ENCODE measurements at places on chromosomes 4 and X.

- no peak for DNase-seq
Observed at GRCh38 chr4:102535398-102536082, 34.4 kb downstream of the NFKB1 start.

DNA sequence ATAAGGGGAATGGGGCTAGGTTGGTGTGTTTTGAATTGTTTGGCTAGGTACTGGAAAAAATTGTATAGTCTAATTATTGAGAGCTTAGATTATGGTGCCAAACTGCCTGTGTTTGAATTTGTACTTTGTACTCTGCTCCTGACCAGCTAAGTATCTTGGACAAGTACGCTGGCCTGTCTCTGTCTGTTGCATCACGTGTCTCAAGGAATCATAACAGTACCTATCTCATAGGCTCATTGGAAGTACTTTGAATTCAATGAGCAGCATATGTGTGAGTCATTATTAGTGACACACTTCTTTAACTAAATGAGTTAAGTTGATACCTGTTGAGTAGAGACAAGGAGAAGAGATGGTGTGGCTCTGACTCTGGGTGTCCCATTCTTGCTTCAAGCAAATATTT is 69.5 kb upstream of the MND1 start:
- DNase-seq = no peak

DNA sequence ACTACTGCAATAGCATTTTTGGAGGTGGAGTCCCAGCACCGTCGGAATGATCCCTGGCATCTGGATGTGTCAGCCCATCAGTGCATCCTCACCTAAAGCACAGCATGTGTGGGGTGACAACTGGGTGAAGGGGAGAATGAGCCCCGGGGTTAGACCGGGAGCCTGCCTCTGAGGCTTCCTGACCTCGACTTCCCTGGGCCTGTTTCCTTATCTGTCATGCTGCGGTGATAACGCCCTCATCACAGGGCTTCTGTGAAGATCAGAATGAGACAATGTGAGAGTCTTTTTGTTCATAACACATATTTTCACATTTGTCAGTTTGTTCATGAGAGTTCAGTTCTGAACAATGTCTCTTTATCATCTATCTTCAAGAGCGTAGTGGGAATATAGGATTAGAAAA is 31.1 kb upstream of the PDLIM3 start:
- no peak for DNase-seq

GRCh38 chr4:56958111-56958517 is 19.3 kb downstream of the NOA1 start:
- peak; percentile 94 for DNase-seq

DNA sequence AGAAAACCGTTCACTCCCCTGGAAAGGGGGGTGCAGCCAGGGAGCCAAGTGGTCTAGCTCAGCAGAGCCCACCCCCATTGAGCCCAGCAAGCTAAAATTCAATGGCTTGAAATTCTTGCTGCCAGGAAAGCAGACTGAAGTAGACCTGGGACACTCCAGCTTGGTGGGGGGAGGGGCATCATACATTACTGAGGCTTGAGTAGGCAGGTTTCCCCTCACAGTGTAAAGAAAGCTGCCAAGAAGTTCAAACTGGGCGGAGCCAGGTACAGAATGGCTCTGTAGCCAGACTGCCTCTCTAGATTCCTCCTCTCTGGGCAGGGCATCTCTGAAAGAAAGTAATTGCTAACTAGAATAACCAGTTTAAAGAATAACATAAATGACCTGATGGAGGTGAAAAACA is 372.3 kb upstream of the F9 start:
- no peak for DNase-seq

DNA sequence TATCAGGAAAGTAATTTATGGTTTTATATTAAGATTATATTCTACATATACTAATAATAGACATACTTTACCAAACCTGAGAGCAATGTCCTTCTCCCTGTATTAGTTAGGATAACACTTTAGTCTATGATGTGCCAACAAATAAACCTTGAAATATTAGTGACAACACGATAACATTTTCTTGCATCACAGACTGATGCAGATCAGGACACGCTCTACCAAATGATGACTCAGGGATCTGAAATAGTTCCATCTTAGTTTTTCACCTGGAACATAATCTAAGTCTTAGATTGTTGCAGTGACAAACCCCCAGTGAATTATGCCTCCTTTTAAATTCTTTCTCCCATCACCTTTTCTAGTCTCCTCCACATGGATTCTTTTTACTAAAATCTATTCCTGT is 214.2 kb downstream of the CLCN4 start:
- DNase-seq = no peak

- DNase-seq = no peak
Observed at GRCh38 chr4:159273141-159273438, 170.2 kb downstream of the RAPGEF2 start.

DNA sequence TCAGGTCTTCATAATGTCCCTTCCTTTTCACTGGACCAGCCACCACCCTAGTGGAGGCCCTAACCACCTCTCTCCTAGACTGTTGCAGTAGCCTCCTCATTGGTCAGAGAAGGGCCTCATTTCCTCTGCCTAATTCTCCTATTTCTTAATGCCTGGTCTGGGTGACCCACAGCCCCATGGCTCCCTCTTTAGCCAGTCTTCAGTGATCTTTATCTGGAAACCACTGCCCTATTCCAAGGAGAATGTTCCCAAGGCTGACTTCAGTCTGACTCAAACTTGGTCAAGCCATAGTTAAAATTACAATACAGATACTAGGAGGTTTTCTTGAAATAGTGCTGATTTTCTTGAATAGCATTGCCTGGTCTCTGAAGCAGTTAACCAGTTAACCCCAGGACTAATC is 53.6 kb upstream of the PRPS1 start:
- DNase-seq = no peak

- DNase-seq = no peak
Observed at GRCh38 chr4:175504318-175504717, 307.7 kb downstream of the GPM6A start.

GRCh38 chr4:183330841-183331240 is 8.6 kb upstream of the CLDN24 start:
- DNase-seq = no peak

- DNase-seq = no peak
Observed at GRCh38 chr4:85883180-85883579, 408.2 kb downstream of the ARHGAP24 start.

DNA sequence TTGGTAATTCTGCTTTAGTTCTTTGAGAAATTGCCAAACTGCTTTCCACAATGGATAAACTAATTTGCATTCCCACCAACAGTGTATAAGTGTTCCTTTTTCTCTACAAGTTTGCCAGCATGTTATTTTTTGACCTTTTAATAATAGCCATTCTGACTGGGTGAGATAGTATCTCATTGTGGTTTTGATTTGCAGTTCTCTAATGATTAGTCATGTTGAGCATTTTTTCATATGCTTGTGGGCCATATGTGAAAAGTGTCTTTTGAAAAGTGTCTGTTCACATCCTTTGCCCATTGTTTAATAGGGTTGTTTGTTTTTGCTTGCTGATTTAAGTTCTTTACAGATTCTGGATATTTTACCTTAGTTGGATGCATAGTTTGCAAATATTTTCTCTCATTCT is 25.9 kb downstream of the ENPEP start:
- no peak for DNase-seq

- no peak for DNase-seq
Observed at GRCh38 chr4:36320117-36320896, 38.9 kb downstream of the DTHD1 start.

DNA sequence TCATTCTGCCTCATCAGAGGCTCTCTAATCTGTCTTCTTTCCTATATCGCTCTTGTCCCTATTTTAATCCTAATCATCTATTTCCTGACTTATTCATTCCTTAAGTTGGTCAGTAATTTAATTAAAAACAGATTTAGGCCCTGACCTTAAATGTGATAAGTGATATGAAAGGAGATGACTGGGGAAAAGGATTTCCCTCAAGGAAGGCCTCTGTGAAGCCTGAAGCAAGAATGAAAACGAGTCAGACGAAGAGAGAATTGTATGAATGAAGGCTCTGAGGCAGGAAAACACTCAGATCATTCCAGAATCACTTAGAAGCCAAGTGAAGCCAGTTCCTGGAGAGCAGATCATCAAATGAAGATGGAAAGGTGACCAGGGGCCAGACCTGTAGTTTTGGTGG is 22.1 kb downstream of the PKD2 start:
- no peak for DNase-seq

DNA sequence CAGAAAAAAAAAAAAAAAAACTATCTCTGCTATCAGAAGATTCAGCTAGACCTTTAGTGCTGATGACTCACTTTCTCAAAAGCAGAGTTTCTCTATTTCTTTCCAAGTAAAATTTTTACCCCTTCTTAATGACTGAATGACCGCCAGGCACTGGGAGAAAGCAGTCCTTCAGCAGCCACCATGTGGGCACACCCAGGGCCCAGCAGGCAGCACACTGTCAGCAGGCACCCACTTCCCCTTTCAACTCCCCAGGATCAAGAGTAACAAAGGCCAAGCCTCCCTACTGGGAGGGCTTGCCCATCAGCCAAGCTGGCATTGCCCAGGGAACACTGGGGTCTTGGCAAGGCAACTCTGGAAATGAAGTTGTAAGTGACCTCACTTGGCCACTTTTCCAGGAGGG is 201.9 kb upstream of the MAMLD1 start:
- DNase-seq = no peak

DNA sequence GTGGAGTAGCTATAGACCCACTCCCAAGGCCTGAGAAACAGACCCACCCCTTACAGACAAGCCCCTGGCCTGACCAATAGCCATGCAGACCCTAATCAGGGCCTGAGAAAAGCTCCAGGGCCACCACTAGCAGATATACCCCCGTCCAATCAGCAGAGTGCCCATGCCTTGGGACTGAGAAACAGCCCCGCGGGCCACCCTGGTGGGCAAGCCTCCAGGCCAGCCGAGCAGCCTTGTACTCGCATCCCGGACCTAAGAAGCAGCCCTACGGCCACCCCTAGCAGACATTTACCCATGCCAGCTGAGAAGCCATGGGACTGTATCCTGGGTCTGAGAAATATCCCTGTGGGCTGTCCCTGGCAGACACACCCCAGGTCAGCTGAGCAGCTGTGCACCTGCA is 436.5 kb downstream of the SMARCA1 start:
- no peak for DNase-seq

- no peak for DNase-seq
Observed at GRCh38 chrX:7444967-7445366, 297.0 kb upstream of the PUDP start.

GRCh38 chrX:71067089-71067488 is 1.0 kb downstream of the SNX12 start:
- no peak for DNase-seq

GRCh38 chrX:38205039-38205438 is 15.6 kb downstream of the SRPX start:
- DNase-seq = peak; percentile 36

DNA sequence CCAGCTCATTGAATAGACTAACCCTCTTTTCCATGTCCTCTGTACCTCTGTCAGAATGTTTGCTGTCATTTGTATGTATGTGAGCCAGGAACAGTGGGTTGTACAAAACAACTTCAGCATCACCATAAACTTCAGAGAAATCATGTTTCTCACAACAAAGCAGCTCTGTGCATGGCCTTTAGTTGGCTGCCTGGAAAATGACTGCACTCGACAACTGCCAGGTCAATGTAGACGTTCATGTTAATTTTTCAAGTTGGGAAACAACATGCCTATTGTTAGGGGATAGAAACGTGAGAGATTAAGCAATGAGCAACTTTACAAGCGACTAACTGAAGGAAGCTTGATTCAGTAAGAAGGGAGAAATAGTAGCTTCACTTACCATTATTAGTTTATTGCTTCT is 17.9 kb upstream of the CXCL11 start:
- DNase-seq = no peak

GRCh38 chr4:93659629-93660028 is 168.9 kb upstream of the ATOH1 start:
- no peak for DNase-seq

DNA sequence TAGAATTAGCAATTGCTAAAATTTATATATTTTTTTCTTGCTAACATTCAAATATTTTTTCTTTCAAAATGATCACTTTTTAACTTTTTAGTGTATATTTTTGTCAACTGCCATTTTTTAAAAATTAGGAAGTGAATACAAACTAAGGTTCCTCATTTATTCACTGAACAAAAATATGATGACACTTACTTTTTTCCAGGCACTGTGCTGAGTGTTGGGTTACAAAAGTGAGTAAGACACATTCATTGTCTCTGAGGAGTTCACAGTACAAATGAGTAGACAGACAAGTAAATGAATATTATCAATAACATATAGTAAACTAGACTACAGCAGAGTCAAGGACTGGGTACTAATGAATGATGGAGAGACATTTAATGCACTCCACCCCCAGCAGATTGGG is 543.5 kb downstream of the PDHA2 start:
- no peak for DNase-seq

DNA sequence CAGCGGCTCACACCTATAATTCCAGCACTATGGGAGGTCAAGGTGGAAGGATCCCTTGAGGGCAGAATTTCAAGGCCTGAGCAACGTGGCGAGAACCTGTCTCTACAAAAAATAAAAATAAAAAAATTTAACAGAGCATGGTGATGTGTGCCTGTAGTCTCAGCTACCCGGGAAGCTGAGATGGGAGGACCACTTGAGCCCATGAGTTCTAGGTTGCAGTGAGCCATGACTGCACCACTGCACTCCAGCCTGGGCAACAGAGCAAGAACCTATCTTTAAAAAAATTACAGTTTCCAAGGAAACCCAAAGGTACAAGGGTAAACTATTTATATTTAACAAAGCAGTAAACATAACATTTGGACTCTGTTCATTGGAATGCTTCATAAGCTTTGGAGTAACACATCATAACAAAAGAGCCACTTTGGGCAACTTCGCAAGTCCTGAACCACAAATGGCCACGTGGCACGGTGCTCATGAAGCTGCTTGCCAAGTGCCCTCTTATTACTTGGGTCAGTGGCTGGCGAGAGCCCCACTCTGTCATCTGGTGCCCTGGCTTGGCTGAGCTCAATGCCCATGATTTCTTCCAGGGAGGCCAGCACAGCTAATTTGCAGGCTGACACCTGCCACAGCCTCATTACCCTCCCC is 165.6 kb downstream of the SH3KBP1 start:
- no peak for DNase-seq

- DNase-seq = no peak
Observed at GRCh38 chr4:14069886-14070285, 442.4 kb upstream of the BOD1L1 start.

All from femur (tissue), 1 donor.